Sigmoid colon (tissue), 7 donors: ENCODE measurements at places on chromosomes 13 and 19. TPM values are rescaled to one million over a fixed set of nuclear protein-coding genes. Genes with fewer than 3 reads are reported as not detected.

- no peak overlapping the region for H3K4me3 ChIP-seq
- H3K27me3 ChIP-seq, result no peaks in the 10 kb centered on the region
- H3K36me3 ChIP-seq, result no peaks in the 10 kb centered on the region
- peak overlapping the region; percentile 73 for H3K27ac ChIP-seq
- no peaks in the 10 kb centered on the region for H3K4me1 ChIP-seq
Measured at GRCh38 chr13:98484289-98485219, 92.4 kb downstream of the STK24 start.

GRCh38 chr19:48588670-48589401 lies 17.7 kb upstream of the SPACA4 start:
- peak; percentile 94 for DNase-seq
- H3K4me1 ChIP-seq, result peaks cover 11% of the 10 kb centered on the region
- peak overlapping the region; percentile 33 for H3K27ac ChIP-seq
- H3K4me3 ChIP-seq, result peak overlapping the region; percentile 48

DNA sequence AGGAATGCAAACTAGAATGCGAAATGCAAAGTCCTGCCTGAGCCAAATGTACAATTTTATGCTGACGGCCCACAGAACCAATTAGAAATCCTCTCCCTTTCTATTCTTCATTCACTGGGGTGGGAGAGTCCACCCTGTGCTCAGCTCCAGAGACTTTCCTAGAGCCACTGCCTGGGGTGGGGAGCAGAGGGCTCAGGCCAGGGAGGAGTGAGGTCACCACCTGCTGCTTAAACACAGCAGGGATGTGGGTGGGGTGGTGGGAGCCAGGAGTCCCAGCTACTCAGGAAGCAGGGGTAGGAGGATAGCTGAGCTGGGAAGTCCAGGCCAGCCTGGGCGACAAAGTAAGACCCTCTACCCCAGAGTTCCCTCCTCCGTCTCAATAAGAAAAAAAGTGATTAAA lies 26.9 kb upstream of the ZNF83 start:
- no peaks in the 10 kb centered on the region for H3K27me3 ChIP-seq
- no peaks in the 10 kb centered on the region for H3K4me1 ChIP-seq
- no peak overlapping the region for H3K27ac ChIP-seq
- no peak for DNase-seq

- H3K36me3 ChIP-seq, result no peaks in the 10 kb centered on the region
- no peak overlapping the region for H3K27ac ChIP-seq
- DNase-seq, result no peak
- H3K4me1 ChIP-seq, result no peaks in the 10 kb centered on the region
Measured at GRCh38 chr13:51929699-51930098, 67.9 kb downstream of the CCDC70 start.

- H3K36me3 ChIP-seq, result no peaks in the 10 kb centered on the region
- no peak overlapping the region for H3K27ac ChIP-seq
- no peak overlapping the region for H3K4me3 ChIP-seq
- H3K27me3 ChIP-seq, result no peaks in the 10 kb centered on the region
- no peaks in the 10 kb centered on the region for H3K4me1 ChIP-seq
- DNase-seq, result no peak
Measured at GRCh38 chr13:85590231-85590931, 208.8 kb downstream of the SLITRK6 start.

GRCh38 chr13:49587311-49587847 lies 2.0 kb upstream of the RCBTB1 start:
- H3K36me3 ChIP-seq, result no peaks in the 10 kb centered on the region
- no peak for DNase-seq

DNA sequence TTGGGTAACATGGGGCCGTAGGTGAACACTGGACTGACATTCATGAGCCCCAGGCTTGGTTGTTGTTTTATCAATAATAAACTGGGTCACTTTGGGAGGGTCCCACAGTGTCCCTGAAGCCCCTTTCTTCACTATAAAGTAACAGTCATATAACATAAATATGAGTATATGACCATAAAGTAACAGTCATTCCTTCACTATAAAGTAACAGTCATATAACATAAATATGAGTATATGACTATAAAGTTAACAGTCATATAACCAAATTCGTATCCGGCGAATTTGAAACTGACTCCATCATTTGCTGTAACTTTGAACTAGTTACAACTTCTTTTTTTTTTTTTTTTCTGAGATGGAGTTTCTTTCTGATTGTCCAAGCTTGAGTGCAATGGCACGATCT lies 210.3 kb downstream of the KATNAL1 start:
- no peaks in the 10 kb centered on the region for H3K27me3 ChIP-seq
- H3K4me3 ChIP-seq, result no peak overlapping the region
- H3K27ac ChIP-seq, result no peak overlapping the region
- no peak for DNase-seq

DNA sequence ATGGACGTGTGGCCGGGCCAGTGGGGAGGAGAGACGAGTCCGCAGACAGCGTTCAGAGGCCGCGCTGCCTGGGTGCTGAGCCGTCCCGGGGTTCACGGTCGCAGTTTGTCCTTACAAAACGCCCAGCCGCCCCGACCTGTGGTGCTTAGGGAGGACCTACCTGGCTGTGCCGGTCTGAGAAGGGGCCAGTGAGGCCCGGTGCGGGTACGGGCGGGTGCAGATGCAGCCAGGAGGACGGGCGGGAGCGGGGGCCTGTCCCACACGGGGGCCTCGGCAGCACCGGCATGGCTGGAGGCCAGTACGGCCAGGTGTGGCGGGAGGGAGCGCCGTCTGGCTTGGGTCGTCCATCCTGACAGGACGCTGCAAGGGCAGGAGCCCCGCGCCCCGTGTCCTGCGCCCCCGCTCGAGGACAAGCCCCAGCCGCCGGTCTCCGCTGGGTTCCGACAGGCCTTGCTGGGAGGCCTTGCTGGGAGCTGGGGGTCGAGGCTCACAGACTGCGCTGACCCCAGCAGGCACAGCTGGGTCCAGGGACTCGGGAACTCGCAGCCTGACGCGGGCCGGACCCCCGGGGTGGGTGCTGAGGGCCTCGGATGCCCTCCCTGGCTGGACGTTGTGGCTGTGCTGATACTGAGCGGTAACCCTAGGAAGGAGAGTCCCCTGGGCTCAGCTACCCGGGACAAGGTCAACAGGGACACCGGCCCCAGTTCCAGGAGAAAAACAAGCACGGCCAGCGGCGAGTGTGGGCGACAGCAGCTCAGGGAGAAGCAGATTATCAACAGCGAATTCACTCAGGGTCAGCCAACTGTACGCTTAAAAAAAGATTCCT lies 5.3 kb upstream of the PROZ start:
- peak; percentile 84 for DNase-seq
- no peaks in the 10 kb centered on the region for H3K36me3 ChIP-seq
- peak overlapping the region; percentile 79 for H3K27ac ChIP-seq
- H3K4me1 ChIP-seq, result peaks cover 24% of the 10 kb centered on the region
- peak overlapping the region; percentile 24 for H3K4me3 ChIP-seq

DNA sequence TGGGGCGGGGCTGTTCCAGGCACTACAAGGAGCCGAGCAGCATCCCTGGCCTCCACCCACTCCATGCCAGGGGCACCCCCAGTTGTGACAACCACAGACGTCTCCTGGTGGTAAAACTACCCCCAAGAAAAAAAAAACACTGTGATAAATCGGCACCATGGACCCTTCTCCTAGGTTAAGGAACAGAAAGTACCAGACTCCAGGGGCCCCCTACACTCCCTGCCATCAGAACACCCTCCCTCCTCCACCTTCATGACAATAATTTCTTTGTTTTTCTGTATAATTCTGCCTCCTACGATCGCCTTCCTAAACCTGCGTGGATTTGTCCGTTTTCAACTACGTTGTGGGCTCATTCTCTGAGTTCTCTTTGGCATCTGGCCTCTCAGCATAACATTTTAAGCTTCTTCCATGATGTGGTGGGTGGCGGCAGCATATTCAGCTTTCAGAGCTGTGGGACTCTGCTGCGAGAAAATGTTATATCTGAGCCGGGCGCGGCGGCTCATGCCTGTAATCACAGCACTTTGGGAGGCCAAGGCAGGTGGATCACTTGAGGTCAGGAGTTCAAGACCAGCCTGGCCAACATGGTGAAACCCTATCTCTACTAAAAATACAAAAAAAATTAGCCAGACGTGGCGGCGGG lies 8.6 kb downstream of the TLE2 start:
- no peaks in the 10 kb centered on the region for H3K27me3 ChIP-seq
- no peaks in the 10 kb centered on the region for H3K36me3 ChIP-seq
- H3K4me1 ChIP-seq, result no peaks in the 10 kb centered on the region
- no peak overlapping the region for H3K27ac ChIP-seq

The FFAR3 gene
- total RNA-seq, result 1.6 TPM

The TNFSF13B gene
- total RNA-seq, result 1.1 TPM

The DMKN gene
- 15.8 TPM for total RNA-seq

The C19orf67 gene
- total RNA-seq, result not detected

The IRGC gene
- not detected for total RNA-seq
